ENCODE measurements at places on chromosomes 12 and 14.

DNA sequence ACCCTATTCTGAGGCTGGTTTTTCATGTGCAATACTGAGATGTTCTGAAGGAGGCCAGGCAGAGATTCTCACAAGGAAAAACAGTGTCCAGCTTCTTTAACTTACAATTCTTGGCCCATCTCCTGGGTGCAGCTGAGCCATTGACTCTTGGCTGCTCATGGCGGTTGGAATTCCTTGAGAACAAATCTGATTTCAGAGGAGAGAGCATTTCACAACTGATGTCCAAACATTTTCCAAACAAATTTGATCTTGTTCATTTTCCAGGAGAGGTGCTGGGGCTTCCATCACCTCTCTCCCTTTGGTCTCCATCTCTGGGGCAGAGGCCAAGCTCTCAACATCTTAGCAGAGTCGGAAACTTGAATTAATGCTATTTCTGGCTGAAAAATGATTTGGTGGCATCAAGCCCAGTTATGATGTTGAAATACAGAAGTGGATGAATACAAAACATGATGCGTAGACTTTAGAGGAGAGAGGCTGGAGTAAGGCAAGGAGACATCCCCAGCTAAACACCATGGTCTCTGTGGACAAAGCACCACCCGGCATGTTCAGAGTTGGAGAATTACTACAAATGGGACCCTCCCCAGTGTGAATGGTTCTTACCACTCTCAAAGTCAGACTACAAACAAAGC, 593.0 kb downstream of the VRK1 start:
- DNase-seq: no peak

GRCh38 chr12:22103418-22103817, 57.4 kb downstream of the CMAS start:
- DNase-seq: no peak

- DNase-seq: peak; percentile 16
Measured at GRCh38 chr14:56004323-56004722, 113.9 kb upstream of the PELI2 start.

DNA sequence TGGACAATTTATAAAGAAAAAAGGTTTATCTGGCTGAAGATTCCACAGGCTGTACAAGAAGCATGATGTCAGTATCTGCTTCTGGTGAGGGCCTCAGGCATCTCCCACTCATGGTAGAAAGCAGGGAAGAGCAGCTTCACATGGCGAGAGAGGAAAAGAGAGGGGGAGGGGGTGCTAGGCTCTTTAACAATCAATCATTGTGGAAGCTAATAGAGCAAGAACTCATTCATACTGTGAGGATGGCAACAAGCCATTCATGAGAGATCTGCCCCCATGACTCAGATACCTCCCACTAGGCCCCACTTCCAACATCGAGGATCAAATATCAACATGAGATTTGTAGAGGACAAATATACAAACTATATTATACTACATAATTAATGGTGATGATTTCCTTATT, 361.9 kb upstream of the FAR2 start:
- no peak for DNase-seq

DNA sequence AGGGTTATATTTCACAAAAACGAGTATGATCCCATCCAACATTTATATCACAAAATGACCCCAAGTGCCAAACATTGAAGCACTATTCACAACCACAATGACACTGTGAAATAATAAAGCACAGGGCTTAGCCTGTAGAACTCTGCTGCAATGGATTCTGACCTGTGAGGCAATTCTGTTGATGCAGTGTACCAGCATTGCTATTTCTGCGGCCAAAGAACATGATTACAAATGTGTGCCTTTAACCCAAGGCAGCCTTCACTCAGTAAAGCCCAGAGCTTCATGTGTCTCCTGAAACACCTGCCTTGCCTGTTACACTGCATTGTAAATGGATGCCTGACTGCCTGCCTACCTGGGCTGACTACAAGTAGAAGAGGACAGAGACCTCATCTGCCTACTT, 158.0 kb downstream of the PPM1H start:
- no peak for DNase-seq

DNA sequence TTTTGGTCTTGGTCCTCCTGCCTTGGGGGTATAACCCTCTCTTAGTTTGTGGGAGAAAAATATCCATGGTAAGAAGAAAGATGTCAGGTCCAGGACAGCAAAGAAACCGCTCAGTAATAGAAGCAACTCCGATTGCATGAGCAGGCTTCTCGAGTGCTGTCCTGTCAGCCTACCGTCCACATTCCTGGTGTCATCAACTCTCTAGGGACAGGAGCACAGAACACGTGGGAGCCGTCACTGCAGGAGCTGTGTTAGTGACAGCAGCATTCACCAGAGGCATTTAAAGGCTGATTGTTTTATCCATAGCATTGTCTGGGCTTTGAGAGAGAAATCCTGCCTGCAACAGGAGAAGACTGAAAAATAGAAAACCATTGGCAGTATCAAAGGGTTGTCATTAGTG, 244.2 kb downstream of the CACNA1C start:
- no peak for DNase-seq

DNA sequence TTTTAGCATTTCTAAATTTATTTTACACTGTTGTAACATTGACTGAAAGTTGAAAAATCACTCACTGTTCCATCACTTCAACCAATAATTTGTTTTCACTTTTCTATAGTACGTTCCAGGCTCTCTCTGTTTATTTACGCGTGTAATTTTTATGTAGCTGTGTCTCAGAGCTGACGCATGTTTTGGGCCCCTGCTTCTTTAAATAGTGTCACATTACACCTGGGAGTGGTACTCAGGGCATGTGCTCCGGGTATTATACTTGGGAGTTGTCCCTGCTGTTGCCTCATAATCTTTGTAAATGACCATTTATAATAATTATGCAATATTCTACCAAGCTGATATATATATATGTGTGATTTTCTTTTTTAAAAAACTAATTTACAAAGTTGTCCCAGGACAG, 132.8 kb upstream of the CPM start:
- no peak for DNase-seq

DNA sequence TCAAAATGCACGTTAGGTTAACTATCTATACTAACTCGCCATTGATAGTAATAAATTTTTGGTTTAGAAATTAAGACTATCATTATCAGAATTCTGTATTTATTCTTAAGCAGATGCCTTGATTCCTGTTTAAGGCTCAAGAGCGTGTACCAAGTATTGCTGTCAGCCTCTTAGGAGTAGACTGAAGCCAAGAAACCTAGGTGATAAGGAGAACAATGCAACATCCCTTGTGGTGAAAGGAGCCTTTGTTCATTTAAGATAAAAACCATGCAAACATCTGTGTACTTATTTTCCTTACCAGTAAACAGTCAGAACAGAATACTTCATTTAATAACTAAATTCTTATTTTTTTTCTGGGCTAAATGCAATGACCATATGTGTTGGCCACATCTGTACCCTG, 109.4 kb upstream of the NOVA1 start:
- no peak for DNase-seq

DNA sequence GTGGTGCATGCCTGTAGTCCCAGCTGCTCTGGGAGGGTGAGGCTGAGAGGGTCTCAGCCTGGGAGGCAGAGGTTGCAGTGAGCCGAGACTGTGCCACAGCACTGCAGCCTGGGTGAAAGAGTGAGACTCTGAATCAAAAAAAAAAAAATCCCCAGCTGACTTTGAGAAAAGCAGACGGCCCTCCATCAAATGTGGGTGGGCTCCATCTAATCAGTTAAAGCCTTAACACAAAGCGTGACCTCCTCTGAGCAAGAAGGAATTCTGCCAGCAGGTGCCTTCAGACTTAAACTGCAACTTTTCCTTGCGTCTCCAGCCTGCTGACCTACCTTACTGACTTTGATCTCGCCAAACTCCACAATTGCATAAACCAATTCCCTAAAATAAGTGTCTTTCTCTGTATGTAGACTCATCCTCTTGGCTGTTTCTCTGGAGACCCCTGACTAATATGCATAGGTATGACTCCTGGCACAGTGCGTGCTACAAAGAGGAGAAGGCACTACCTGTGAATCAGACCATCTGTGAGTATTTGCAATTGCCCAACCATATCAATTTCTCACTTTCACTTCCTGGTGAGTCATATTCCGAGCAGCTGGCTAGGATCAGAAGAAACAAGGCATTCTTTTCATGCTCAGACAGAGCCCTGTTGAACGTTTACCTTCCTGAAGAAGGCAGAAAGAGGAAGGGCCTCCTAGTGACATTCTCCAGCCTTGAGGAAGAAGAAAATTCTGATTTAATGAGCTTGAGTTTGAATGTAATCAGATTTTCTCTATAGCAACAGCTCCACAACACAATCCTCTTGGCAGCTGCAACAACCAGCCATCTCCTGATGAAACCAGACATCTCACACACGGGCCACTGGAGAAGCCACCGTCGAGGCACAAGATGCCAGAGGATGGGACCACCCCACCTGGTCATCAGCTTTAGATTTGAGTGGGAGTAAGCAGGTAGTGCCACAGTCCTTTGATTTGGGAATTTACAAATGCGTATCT, 54.3 kb downstream of the CLMN start:
- DNase-seq: peak; percentile 60

DNA sequence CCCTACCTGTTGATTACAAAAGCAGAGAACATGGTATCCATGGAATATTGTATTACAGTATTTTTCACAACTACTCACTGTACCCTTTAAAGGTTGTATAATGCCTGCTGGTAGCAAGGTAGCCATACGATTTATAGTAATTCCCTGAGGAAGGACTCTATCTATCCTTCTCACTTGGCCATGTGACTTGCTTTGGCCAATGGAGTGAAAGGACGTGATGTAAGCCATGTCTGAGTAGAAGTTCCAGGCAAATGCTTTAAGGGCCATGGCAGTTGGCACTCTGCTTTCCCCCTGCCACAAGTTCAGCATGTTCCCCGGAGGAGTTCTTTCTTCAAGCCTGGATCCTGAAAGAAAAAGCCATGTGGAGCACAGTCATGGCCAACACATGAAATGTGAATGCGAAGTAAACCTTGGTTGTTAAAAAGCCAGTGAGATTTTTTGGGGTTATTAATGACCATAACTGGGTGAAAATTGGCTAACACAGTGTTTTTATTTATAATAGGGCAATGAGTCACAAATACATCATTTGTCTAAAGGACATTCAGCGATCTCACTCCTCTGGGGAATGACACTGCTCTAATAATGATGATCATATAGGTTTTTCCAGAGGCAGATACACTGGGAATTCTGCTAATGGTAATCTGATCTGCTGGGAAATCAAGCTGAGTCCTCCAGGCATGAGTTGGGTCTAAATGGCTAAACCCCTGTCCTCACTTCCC, 67.4 kb upstream of the SLC38A2 start:
- no peak for DNase-seq

DNA sequence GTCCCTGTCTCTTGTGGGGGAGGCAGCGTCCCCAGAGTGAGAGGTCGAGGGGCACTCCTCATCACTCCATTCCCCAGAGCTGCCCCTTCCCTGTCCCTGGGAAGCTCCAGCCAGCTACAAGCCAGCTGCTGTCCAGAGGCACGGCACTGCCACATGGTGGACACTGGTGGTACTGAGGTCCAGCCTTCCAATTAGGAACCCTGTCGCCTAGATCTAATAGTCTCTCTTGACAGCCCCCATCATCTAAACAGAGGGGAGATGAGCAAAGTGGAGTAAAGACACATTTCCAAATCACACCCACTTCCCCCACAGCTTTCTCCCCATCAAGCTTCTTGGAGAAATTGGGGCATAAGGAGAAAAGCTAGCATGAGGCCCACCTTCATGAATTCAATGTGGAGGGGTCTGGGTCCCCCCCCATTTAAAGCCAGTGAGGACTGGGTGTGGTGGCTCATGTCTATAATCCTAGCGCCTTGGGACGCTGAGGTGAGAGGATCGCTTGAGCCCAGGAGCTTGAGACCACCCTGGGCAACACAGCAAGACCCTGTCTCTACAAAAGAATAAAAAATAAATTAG, 2.1 kb upstream of the INHBE start:
- peak; percentile 83 for DNase-seq

DNA sequence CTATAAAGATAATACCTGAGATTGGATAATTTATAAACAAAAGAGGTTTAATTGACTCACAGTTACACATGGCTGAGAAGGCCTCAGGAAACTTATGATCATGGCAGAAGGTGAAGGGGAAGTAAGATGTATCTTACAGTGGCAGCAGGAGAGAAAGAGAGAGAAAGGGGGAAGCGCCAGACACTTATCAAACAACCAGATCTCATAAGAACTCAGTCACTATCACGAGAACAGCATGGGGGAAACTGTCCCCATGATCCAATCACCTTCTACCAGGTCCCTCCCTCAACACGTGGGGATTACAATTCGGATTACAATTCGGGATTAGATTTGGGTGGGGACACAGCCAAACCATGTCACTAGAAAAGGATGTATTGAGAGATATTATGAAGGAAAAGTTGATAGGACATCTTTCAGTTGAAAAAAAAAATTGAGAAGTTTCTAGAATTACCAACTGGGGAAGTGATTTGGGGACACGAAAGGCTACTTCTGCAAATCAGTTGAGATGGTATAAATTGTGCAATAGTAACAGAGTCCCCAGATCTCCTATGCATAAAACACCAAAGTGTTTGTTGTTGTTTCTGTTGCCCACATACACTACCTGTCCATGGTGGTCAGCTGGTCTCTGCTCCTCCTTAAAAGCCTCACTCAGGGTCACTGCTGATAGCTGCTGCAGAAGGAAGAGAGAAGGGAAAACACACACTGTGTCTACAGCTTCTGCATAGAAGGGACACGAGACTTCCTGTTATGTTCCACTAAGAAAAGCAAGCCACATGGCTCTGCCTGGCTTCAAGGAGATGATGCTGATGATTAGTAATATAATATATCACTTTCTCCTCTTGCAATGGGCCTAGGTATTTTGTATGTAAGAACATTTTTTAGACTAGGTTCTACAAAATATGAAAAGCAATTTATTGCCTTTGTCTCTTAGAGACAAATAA, 465.5 kb downstream of the PDZRN4 start:
- DNase-seq: no peak

- DNase-seq: no peak
Measured at GRCh38 chr14:58414845-58415244, 12.5 kb downstream of the TIMM9 start.

DNA sequence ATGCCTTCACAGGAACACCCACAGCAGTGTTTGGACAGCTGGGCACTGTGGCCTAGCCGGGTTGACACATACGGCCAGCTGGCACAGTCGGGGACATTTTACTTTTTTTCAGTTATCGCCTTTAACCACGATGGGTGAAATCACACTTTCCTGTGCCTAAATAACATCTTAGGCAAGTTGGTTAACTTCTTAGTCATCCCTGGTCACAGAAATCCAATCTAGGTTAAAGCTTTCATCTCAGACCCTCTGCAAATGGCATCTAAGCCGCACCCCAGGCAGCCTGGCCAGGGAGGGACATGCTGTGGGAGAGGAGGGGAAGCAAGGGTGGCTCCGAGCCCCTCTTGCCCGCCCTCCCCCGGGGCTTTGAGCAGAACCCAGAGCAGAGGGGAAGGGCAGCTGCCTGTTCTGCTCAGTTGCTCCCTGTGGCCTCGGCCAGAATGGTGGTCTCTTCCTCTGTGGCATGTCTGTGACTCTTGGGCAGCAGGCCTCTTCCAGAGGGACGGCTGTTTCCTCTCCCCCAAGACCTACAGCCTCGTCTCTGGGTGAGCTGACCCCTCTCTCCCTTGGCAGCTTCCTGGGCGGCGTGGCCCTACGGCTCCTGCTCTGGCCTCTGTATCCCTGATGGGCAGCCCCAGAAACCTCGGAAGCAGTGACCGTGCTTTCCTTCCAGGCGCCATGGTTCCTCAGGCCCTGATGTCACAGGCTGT, 85.4 kb upstream of the DYNC1H1 start:
- no peak for DNase-seq

GRCh38 chr12:14846876-14847580, 3.7 kb upstream of the ART4 start:
- no peak for DNase-seq
